Activated CD8-positive, alpha-beta memory T cell treated with anti-CD3 and anti-CD28 coated beads for 1 hour (primary cell): ENCODE measurements at places on chromosomes 5 and 9.

DNA sequence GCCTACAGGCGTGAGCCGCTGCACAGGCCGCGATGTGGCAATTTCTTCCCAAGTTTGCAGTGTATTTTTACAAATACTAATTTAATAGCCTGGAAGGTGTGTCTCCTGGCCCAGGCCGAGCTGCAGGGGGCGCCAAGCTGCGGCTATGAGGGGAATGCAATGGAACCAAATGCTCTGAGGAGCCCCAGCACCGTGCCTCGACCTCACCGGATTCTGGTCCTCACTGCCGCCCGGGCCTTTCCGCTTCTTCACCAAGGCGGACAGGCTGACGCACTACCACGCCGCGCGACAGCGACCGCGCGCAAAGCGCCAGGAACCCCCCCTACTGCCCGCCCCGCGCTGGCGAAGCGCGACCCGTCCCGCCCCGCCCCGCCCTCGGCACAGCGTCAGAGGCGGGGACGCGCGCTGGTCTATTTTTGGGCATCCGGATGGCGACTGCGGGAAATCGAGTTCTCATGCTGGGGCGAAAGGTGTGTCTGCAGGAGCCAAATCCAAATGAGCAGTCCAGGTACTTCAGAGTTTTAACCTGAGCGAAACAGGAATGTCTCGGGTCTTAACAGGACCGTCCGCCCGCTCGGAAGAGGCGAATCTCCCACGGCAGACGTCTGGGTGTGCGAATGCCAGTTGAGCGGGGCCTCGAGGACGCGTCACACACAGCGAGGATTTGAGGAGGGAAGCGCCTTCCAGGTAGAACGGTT is 31.7 kb upstream of the PRXL2C start:
- peak; percentile 51 for DNase-seq

GRCh38 chr5:132883261-132883834 is 9.9 kb downstream of the LEAP2 start:
- no peak for DNase-seq

DNA sequence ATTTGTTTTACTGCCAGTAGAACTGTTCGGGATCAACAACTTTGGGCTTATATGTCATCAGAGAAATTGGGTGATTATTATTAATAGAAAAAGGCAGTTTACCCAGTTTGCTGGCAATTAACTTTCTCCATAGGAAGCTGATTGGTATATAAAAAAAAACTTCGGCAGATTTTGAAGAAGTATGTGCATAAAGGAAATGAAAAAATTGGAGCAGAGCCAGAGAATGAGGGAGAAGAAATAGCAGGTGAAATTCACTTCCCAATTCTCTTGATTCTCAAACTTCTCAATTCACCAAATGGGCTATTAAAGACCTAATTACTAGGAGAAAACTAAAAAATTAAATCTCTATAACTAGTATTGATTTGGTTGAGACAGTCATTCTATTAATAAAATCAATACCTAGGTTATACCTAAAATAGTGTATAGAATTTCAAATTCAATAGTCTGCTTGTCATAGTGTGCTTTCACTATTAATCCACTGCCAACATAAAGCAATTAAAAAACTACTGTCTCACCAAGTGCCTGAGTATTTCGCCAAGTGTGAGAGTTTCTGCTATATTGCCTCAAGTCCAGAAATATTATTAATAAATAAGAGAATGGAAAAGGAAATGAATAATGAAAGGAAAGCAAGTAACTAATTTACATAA is 47.5 kb downstream of the STX17 start:
- no peak for DNase-seq

DNA sequence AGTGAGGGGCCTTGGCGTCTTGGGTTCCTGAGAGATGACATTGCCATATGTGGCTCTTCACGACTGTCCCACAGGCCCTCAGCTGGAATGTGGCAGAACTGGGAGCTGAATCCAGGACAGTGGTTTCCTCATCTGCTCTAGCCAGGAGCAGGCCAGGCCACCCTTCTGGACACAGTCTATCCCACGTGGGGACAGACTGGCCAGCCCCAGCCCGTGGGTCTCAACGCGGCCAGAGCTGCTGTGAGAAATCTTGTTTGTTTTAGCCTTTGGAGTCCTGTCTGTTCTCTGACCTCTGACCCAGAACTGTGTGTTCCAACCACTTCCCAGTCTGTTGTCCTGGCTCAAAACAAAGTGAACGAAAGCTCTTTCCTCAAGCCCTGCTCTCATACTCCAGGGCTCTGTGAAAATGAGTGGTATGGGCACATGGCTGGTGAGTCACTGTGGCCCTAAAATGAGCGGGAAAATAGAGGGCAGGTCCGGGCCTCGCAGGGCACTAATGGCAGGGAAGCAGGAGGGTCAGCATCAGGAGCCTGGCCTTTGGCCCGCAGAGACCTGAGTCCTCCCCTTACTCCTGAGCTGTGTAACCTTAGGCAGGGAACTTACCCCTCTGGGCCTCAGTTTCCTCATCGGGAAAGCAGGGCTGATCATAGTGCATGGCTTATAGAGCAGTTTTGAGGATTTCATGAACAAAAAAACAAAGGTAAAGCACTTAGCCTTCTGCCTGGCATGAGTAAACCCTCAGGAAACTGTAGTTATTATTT is 34.8 kb upstream of the GLRX start:
- DNase-seq, result no peak

DNA sequence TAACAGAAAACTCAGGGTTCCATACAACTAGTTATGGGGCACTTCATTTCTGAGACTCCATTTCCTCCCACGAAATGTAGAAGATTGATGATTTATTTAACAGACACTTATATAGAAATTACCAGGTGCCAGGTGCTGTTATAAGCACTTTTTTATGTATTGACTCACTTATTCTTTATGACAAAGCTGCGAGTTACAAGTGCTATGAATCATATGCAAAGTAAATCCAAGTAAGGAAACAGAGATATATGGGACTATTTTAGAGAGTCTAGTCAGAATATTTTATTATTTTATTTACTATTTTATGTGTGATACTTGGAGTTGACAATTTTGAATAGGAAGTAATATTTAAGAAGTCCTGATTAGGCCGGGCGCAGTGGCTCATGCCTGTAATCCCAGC is 822.8 kb upstream of the C9orf72 start:
- DNase-seq, result no peak

DNA sequence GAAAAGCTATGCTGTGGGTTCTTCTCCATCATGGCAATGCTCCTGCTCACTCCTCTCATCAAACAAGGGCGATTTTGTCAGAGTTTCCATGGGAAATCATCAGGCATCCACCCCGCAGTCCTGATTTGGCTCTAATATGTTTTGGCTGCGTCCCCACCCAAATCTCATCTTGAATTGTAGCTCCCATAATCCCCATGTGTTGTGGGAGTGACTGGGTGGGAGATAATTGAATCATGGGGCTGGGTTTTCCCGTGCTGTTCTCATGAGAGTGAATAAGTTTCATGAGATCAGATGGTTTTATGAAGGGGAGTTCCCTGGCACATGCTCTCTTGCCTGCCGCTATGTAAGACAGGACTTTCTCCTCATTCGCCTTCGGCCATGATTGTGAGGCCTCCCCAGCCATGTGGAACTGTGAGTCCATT is 163.8 kb downstream of the GADD45G start:
- no peak for DNase-seq

DNA sequence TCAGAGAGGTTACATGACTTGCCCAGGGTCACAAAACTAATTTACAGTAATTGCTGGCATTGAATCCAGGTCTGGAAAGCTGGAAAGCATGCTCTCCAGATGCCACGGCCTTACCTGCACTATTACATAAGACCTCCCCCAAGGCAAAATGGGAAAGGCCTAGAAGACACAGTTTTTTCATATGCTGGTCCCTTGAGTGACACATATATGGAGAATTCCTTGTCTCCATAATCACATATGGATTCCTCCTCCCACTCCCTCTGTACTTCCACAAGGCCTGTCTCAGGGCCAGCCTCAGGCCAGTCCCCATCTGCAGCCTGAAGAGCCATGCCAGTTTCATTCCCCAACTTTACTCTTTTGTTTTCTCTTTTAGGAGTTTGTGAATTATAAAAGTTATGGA is 28.6 kb upstream of the MEIKIN start:
- no peak for DNase-seq

GRCh38 chr5:94571415-94571814 is 47.0 kb downstream of the KIAA0825 start:
- DNase-seq, result no peak

GRCh38 chr5:114223866-114224265 is 138.0 kb upstream of the KCNN2 start:
- DNase-seq, result no peak

- DNase-seq, result no peak
Measured at GRCh38 chr5:95445995-95446394, 54.8 kb downstream of the FAM81B start.

- DNase-seq, result no peak
Measured at GRCh38 chr5:21802869-21803490, 1050.2 kb downstream of the CDH12 start.

- no peak for DNase-seq
Measured at GRCh38 chr5:107251151-107251550, 419.6 kb downstream of the EFNA5 start.

GRCh38 chr9:14302405-14302804 is 11.5 kb downstream of the NFIB start:
- DNase-seq, result no peak

DNA sequence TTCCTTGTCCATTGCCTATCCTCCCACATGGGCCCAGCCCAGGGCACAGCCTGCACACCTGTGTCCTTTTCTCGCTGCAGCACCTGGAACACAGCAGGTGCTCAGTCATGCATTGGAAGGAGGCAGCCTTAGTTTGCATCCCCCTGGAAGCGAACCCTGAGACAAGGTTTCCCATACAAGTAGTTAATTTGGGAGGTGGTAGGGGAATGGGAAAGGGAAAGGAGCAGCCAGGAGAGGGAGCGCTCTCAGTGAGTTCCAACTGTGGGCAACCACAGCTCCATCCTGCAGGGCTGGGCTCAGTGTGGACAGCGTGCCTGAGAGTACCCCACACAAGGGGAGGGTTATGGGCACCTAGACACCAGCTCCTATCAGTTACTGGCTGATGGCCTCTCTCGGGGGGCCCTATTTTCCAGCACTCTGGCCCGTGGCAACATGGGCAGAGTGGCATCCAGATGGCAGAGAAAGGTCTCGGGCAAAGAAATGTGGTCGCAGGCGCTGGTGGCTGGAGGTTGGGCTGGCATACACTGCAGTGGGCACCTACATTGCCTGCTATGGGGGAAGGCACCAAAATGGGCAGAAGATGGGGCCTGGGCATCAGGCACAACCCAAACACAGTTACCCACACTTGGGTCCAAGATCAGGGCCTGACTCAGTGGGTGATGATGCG is 50.1 kb downstream of the TSPAN17 start:
- no peak for DNase-seq

GRCh38 chr5:61784341-61784740 is 452.3 kb downstream of the ZSWIM6 start:
- DNase-seq, result no peak
